ENCODE measurements at places on chromosomes 7 and 10.

DNA sequence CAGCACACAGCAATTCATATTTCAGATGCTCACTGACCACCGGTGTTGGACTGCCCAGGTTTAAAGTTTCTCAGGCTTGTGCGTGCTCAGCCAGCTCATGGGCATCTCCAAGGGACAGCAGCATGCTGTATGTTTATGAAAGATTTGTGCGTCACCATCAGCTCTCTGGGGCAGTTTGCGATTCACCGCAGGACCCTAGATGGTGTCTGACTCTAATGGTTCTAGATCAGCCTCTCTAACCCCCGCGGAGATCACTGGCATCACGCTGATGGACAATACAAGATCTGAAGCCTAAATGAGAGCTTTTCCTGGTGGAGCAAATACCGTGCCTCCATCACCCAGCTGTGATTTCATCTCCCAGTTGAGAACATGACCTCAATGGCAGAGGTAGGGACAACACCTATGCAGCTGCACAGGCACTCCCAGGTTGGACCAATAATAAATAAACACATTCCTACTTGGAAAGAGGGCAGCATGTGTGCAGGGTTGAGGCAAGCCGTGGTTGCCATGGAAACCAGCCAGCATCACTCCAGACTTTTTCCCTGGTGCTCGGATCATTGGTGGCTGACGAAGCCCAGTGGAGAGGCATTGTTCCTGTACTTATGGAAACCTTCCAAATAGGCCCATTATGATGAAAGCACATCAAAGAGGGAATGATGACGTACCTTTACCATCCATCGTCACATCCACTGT lies 253.6 kb downstream of the KCNMA1 start:
- DNase-seq = no peak

- DNase-seq = no peak
Measured at GRCh38 chr7:96415293-96415940, 93.5 kb upstream of the SLC25A13 start.

GRCh38 chr10:10792681-10793080 lies 225.0 kb upstream of the CELF2 start:
- peak; percentile 55 for DNase-seq

DNA sequence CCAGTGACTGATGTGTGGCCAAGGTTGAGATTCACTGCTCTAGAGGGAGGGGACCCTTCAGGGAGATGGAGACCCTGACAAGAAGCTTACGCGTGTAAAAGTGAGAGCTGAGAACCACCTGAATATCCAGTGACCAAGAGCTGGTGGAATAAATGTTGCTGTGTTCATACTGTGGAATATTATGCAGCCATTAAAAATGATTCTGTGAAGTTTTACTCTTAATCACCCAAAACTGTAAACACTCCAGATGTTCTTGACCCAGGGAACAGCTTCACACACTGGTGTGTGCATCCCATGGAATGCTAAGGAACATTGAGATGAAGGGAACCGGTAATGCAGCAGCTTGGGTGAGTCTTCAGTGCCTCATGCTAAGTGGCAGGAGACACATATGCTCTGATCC lies 4.3 kb upstream of the POLM start:
- DNase-seq = no peak

GRCh38 chr10:79381804-79382221 lies 34.5 kb downstream of the PPIF start:
- no peak for DNase-seq

GRCh38 chr10:11638055-11638698 lies 26.7 kb upstream of the USP6NL start:
- no peak for DNase-seq

DNA sequence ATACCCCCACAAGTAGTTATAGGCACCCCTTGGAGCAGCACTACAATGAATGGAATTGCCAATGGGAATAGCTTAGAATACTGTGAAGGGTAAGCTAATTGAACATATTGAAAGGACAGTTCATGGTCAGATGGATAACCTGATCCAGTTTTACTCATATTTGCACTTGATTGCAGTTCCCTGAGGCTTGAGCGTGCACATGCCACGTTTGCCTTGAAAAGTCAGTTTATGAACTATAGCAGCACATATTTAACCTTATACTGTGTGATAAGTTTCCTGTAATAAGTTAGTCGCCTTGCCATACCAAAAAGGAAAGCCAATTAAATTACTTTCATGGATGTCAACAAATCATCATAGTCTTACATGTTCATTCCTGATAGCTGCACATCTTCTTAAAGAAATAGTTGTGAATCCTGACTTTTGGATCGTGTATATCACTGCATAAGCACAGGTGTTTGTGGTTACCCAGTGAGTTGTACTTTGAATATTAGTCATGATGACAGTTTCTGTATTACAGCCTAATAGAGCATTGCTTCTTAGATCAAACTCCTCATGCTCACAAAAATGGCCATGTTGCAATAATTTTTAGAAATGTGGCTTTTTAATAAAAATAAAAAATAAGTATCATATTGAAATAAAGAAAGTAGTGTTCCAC lies 21.6 kb downstream of the DNTT start:
- DNase-seq = no peak

DNA sequence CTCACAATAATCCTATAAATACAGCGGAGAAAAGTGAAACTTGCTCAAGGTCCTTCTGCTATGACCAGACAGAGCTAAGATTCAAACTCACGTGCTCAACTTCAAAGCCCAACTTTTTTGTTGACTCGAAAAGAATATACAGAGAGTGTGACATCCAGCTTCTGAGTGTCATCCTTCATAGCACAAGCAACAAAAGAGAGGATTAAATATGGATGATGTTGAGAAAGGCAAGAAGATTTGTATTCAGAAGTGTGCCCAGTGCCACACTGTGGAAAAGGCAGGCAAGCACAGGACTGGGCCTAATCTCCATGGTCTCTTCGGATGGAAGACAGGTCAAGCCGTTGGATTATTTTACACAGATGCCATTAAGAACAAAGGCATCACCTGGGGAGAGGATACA lies 2.1 kb upstream of the FAM3C start:
- peak; percentile 61 for DNase-seq

GRCh38 chr10:24821986-24822385 lies 98.3 kb upstream of the ARHGAP21 start:
- DNase-seq = peak; percentile 38

DNA sequence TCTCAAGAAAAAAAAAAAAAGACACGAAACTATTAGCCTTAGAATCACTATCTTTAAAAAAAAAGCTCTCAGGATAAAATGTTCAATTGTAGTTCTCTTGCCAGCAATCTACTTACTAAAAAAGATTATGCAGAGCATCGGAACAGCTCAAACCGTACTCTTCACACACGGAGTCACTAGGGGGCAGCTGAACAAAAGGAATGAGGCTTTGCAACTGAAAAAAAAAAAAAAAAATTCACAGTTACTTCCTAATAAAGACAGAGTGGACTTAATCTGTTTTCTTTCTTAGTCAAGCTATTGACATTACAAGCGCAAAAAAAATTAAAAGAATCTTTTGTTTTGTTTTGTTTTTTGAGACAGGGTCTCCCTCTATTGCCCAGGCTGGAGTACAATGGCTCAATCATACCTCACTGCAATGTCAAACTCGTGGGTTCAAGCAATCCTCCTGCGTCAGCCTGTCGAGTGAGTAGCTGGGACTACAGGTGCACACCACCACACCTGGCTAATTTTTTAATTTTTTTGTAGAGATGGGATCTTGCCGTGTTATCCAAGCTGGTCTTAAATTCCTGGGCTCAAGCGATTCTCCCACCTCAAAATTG lies 11.5 kb downstream of the PMS2 start:
- no peak for DNase-seq

GRCh38 chr10:129962872-129963640 lies 1.0 kb downstream of the EBF3 start:
- no peak for DNase-seq

DNA sequence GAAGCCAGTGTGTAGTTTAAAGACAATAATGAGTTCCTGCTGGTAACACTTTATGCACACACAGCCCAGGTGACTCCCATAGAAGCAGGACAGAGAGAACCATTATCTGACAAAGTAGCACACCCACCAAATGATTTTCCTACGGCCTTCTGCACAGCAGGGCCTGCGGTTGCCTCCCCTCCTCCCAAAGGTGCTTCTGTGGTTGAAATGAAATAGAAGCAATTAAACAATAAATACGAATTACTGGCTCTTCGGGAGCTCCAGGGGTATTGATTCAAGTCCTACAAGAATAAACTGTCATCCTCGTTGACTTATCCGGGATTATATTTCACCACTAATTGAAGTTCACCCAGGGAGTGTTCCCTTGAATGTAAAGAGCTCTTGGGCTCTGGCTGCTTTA lies 172.1 kb downstream of the ACTR3B start:
- no peak for DNase-seq

GRCh38 chr7:84998665-84999064 lies 188.2 kb downstream of the SEMA3D start:
- no peak for DNase-seq

GRCh38 chr10:44902941-44903545 lies 8.1 kb upstream of the TMEM72 start:
- DNase-seq = no peak

All from epithelial cell of proximal tubule (primary cell).